ENCODE measurements at places on chromosomes 2 and 18. TPM values are rescaled to one million over a fixed set of nuclear protein-coding genes. Genes with fewer than 3 reads are reported as not detected.
A peak's percentile ranks its signal among the peaks of the same experiment; 100 is the strongest.

- H3K4me1 ChIP-seq: peaks cover 10% of the 10 kb centered on the region
- H3K27ac ChIP-seq: no peak overlapping the region
- H3K36me3 ChIP-seq: no peaks in the 10 kb centered on the region
- H3K27me3 ChIP-seq: no peaks in the 10 kb centered on the region
Measured at GRCh38 chr2:240589375-240589774, 2.8 kb downstream of the CAPN10 start.

RIOK3 gene
- total RNA-seq: 36.4 TPM

SERPINB5 gene
- not detected for total RNA-seq

DNA sequence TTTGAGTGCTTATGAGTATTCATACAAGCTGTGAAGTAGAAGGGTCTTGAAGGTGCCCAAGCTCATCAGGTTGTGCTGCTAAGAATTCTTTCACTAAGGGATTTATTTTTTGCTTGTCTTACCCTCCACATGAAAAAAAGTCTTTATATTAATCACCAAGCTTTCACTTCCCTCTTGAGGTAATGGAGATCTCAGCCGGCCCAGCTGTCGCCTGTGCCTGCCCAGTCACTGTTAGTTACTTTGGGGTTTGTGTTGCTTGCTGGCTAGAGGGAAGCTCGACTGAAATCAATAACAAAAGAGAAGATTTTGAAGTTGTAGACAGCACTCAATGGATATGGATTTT lies 21.9 kb downstream of the MC2R start:
- DNase-seq: no peak
- no peak overlapping the region for H3K4me3 ChIP-seq
- H3K27ac ChIP-seq: no peak overlapping the region
- H3K27me3 ChIP-seq: no peaks in the 10 kb centered on the region

- no peak overlapping the region for H3K4me3 ChIP-seq
- peaks cover 4% of the 10 kb centered on the region for H3K4me1 ChIP-seq
- no peak overlapping the region for H3K27ac ChIP-seq
Measured at GRCh38 chr2:160433466-160434140, 60.0 kb downstream of the RBMS1 start.

DNA sequence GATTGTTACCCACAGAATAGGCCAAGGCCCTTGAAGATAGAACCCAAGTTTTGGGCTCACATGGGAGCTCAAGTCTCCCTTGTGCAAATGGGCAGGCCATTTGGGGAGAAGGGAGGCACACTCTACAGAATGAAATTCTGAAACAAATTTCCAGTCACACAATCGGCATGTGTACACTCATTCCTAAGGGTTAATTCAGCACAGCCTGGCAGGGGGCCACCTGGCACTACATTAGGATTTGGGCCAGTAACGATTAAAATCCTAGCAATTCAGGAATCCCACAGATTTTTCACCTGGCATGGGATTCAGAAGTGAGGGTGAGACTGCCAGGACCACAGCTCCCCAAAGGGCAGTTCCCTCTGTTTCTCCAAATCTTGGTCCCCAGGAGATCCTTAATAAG lies 46.4 kb downstream of the BMP10 start:
- no peak for DNase-seq
- no peaks in the 10 kb centered on the region for H3K27me3 ChIP-seq
- H3K36me3 ChIP-seq: no peaks in the 10 kb centered on the region
- H3K27ac ChIP-seq: no peak overlapping the region
- no peaks in the 10 kb centered on the region for H3K4me1 ChIP-seq

KCNF1 gene
- total RNA-seq: 0.08 TPM

GRCh38 chr2:111161971-111162370 lies 41.3 kb downstream of the BCL2L11 start:
- peak; percentile 70 for DNase-seq
- no peak overlapping the region for H3K4me3 ChIP-seq
- H3K36me3 ChIP-seq: no peaks in the 10 kb centered on the region
- H3K27ac ChIP-seq: no peak overlapping the region

DNA sequence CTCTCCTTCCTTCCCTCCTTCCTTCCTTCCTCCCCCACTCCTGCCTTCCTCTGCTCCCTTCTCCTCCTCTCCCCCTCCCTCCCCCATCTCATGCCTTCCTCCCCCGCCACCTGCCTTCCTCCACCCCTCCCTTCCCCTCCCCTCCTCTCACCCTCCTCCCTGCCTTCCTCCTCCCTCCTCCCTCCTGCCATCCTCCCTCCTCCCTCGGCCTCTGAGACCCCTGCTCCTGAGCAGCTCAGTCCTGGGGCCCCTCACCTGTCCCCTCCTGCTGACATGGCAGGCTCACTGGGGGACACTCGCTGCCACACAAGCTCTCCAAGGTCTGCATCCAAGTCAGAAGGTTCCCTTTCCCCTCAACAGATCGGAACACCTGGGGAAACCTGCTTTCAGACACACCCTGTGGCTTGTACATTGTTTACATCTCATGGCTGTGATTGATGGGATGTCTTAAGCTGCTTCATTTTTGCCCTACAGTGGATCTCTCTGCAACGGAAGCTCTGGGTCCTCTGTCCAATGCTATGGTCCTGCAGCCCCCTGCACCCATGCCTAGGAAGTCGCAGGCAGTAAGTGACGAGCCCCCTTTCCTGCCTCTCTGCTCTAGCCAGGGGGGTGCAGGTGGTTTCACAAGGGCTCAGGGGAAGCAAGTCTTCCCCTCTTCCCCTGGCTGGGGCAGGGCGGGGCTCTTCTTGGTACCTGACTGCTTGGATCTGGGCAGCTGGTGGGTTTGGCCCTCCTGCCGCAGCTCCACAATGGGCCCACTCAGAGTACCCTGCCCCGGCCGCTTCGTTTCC lies 22.9 kb downstream of the ITGB1BP1 start:
- no peak overlapping the region for H3K4me3 ChIP-seq
- H3K36me3 ChIP-seq: peaks cover 7% of the 10 kb centered on the region
- no peak overlapping the region for H3K27ac ChIP-seq
- H3K27me3 ChIP-seq: no peaks in the 10 kb centered on the region
